Esophagus squamous epithelium (tissue), 5 donors: ENCODE measurements at places on chromosomes 3 and 15. TPM values are rescaled to one million over a fixed set of nuclear protein-coding genes. Genes with fewer than 3 reads are reported as not detected.

Gene SLC22A13
- total RNA-seq: not detected

DNA sequence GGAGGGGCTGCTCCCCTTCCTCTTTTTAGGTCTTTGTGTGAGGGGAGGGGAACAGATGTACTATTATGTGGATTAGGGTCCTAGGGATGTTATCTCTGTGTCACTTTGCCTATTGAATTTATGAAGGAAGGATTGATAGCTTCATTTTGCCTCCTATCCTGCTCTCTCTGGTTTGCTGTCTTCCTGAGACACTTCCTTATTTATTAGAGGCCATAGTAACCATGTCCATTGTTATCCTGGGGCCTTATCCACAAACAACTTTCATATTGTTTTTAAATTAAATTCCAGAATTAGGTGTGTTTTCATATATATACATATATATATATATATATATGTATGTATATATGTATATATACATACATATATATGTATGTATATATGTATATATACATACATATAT lies 83.2 kb upstream of the LRRFIP2 start:
- DNase-seq: no peak

DNA sequence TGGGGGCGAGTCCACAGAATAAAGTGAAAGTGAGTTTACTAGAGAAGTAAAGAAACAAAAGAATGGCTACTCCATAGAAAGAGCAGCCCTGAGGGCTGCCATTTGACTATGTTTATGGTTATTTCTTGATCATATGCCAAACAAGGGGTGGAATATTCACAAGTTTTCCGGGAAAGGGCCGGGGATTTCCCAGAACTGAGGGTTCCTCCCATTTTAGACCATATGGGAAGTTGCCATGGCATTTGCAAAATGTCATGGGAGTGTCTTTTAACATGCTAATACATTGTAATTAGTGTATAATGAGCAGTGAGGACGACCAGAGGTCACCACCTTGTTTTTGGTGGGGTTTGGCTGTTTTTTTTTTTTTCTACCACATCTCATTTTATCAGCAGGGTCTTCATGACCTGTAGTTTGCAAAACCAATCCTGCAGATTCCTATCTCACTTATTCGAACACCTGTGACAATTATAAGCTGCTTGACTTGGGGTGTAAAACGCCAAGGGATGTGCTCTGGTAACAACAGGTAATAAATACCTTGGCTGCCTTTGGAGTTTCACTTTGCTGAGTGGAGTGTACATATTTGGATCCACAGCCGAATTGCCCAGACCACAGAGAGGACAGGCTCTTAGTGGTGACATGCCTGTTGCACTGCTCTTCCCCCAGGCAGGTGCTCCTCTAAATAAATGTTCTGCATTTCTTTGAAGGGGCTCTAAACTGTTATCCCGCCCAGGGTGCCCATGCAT lies 43.6 kb downstream of the C2CD4B start:
- no peak for DNase-seq

DNA sequence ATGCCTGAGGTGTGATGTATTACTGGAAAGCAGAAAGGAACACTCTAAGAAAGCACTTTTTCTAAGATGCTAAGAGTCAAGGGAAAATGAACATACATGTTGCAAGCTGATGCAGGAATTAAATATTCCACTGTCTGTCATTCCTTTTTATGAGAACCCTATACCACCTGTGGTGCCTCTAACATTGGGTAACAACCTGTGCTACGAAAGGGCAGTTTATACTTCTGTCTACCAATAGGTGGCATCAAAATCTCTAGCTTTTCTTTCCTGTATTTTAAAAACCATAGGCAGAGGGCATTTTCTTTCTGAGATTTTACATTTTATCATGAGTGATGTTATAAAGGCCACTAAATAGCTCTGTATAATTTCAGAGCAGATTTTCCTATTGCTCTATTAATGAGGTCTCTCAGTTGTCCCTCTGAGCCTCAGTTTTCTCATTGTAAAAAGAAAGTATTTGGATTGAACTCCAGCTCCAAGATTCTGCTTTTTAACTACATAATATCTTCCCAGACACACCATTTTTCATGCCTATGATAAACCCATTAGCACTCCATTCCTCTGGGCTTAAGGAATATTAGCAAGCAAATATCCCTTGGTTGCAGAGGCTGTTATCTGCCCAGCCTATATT lies 3.5 kb upstream of the CPNE4 start:
- no peak for DNase-seq

GRCh38 chr15:71302861-71303410 lies 187.7 kb downstream of the THSD4 start:
- DNase-seq: no peak

Gene DLEC1
- 0.19 TPM for total RNA-seq

Gene PAQR5
- total RNA-seq: 39.8 TPM

Gene EPHA6
- total RNA-seq: 2.4 TPM
